NCI-H226 (cell line): ENCODE measurements at places on chromosomes 2 and 18.

DNA sequence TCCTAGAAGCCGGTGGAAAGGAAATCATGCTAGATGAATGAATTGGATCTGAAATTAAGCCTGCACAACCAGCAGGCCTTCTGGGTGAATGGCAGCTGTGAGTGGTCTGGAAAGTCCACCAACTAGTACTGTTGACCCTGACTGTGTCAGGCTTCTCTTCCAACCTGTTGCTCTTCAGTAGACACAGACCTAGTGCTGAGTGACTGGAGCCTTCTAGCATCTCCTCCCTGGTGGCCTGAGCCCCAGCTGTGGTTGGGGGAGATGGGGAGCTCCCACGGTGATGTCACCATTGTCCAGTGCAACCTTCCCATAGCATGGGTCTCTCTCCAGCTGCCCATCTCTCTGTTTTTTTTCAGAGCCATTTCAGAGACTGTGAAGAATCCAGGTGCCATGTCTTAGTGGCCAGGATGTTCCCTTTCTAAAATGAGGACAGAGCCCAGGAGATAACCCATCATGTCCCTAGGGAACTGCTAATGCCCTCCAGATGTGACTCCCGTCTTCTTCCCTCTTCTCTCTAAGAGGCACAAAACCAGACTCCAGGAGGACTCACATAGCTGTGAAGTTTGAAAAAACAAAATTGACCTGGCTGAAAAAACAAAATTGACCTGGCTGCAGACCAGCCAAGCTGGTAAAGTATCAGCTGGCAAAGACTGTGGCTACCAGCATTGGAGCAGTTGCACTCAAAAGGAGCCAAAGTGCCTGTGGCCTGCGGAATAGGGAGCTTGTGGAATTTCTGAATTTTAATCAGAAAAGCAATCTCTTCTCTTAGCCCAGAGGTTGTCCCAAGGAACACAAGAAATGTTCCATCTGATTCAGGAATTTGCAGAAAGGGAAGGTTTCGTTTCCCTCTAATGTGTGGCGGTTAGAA is 67.4 kb upstream of the RPL31 start:
- DNase-seq, result no peak

DNA sequence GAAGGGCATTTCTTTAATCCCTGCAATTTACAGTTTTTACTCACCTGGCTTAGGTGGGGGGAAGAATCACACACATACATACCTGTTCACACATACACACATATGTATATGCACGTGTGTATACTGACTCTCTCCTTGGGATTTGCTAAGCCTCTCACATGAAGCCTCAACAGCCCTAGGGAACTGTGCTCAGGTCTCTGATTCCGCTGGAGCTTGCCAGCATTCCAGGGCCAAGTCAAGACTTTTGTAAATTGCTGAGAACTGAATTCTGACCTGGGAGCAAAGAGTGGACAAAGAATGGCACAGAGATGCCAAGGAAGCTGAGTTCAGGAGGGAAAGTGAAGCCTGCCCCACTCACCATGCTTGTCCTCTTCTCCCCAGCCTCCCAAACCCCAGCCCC is 177.3 kb downstream of the TMEM247 start:
- no peak for DNase-seq

GRCh38 chr2:62727876-62728566 is 22.5 kb downstream of the EHBP1 start:
- DNase-seq, result no peak

GRCh38 chr2:200199005-200199404 is 107.5 kb upstream of the SPATS2L start:
- DNase-seq, result no peak

DNA sequence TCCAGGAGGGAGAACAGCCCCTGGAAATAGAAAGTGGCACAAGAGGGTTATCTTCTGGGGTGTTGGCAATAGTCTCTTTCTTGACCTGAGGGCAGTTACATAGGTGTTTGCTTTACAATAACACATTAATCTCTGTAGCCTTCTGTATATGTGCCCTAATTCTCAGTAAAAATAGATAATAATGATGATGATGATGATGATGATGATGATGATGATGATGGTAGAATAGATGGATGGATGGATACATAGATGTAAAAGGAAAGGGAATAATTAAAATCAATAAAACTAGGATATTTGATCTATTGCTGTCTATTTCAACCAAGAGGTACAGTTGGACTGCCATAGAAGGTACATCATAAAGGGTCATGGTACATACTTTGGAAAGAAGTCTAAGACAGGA is 177.7 kb upstream of the VWC2L start:
- DNase-seq, result no peak

GRCh38 chr2:239132786-239133185 is 268.0 kb downstream of the HDAC4 start:
- no peak for DNase-seq

GRCh38 chr2:43273529-43273928 is 47.1 kb upstream of the ZFP36L2 start:
- DNase-seq, result no peak

DNA sequence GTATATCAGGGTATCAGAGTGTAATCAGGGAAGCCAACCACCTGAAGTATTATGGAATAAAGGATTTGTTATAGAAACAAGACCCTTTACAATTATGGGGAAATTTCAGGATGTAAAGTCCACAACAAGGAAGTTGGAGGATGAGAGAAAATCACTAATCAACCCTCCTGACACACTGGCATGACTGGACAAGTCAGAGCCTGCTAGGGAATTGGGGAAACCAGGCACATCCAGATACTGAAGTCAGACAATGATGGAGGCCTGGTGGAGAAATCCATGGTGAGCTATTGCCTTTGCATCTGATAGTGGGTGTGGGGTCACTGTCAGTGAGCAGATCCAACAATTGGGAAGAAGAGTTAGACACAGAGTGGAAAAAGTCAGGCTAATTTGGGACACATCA is 158.8 kb upstream of the FBXO11 start:
- DNase-seq, result no peak

DNA sequence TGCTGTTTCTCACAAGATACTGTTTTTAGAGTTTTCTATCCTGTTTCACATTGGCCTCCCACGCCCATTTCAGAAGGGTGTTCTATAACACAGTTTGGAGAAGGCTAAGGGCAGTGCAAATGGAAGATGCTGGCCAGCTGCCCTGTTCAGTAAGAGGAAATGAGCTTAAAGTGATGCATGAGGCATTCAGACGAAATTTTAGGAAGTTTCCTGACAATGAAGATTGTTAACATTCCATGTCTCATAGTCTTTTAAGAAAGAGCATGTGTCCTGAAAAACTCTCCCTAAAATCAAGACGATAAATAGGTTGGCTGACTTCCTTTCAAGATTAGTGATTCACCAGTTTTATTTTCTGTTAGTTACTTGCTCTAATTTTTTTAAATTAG is 484.2 kb upstream of the NRP2 start:
- DNase-seq, result peak; percentile 44

DNA sequence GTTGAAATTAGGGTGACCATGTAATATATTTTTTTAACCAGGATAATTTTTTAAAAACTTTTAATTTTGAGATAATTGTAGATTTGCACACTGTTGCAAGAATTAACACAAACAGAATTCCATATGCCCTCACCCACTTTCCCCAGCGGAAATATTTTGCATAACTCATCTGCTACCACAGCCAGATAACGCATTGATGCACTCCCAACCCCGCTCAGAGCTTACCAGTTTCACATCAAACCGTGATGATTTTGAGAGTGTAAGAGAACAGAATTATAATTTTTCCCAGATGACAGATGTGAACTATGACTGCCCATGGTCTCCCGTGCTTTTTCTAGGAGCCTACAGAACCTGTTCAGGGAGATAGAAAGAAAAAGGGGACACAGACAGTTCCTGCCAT is 35.2 kb upstream of the LDLRAD4 start:
- DNase-seq, result no peak

GRCh38 chr18:61572084-61572655 is 238.9 kb downstream of the CDH20 start:
- DNase-seq, result no peak

GRCh38 chr2:97730245-97730644 is 16.9 kb downstream of the ZAP70 start:
- peak; percentile 62 for DNase-seq

- DNase-seq, result no peak
Measured at GRCh38 chr2:190379249-190379964, 28.7 kb upstream of the MFSD6 start.

- DNase-seq, result no peak
Measured at GRCh38 chr2:20637147-20637546, 13.8 kb downstream of the HS1BP3 start.

- no peak for DNase-seq
Measured at GRCh38 chr2:64675860-64676259, 22.1 kb upstream of the SERTAD2 start.

DNA sequence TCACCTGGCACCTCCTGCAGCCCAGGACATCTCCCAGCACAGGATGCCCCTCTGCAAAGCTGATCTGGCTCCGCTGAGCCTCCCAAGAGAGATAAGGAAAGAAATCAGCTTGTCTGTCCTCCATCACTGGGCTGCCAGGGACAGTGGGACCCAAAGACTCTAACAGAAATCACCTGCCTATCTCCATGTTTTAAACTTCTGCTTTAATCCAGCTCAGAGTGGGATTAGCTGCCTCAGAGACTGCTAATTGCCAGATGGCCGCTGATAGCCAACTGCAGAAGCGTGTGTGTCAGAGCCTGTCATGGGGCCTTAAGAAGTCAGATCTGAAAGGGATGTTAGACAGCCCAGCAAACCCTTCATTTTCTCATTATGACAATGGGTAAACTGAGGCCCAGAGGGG is 389.4 kb upstream of the KLHL29 start:
- DNase-seq, result no peak

GRCh38 chr2:240816584-240817495 is 3.2 kb downstream of the KIF1A start:
- DNase-seq, result no peak

GRCh38 chr2:110878150-110878549 is 145.8 kb downstream of the ACOXL start:
- DNase-seq, result no peak

- no peak for DNase-seq
Measured at GRCh38 chr2:104577143-104577542, 276.8 kb upstream of the POU3F3 start.

DNA sequence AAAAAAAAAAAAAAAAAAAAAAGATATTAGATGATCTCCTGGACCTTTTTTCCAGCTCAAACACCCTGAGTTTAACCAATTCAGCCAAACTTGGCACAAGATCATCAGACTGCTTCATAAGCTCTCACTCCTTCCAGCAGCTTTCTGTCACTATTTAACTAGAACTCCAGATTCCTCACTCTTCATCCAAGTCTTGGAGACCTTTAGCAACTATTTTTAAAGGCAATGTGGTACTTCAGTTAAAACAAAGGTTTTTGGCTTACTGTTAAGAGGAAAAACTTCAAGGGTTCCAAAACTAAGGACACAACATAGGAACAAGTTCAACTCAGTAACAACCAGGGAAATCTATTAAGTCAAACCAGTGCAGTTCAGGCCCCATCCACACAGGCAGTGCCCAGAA is 23.2 kb downstream of the LAMA1 start:
- no peak for DNase-seq

DNA sequence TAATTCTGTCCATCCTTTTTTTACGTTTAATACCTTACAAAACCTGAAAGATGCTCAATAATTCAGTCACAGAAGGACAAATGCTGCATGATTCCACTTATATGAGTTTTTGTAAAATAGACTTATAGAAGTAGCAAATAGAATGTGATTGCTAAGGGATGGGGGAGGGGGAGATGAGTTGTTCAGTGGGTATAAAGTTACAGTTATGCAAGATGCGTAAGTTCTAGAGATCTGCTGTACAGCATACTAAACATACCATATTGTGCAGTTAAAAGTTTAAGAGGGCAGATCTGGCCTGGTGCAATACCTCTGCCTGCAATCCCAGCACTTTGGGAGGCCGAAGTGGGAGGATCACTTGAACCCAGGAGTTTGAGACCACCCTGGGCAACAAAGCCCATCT is 78.8 kb downstream of the TET3 start:
- DNase-seq, result no peak

DNA sequence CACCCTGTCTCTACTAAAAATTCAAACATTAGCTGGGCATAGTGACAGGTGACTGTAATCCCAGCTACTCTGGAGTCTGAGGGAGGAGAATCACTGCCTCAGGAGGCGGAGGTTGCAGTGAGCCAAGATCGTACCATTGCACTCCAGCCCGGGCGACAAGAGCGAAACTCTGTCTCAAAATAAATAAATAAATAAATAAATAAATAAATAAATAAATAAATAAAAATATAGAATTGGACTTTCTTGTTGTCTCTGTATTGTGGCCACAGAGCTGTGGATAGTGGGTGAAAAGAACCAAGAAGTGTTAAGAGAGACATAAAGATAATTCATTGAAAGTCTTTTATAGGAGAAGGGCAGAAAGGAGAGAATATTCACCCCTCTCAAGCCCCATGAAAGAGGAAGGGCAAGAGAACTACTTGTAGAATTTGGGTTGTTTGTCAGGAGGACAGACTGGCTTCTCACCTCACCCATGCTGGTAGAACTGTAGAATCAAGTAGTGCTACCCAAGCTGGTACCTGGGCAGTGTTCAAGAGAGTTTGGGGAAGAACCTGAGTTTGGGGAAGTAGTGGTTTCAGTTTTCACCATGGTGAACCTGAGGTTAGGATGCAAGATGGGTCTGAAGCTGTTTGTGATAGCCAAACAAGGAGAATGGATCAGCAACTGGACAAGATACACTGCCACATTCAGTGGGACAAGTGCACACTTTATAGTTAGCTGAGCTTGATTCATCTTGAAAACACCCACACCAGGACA is 256.5 kb downstream of the CD226 start:
- no peak for DNase-seq

- DNase-seq, result no peak
Measured at GRCh38 chr18:21105936-21106335, 5.7 kb downstream of the ROCK1 start.

GRCh38 chr2:70161069-70161534 is 29.7 kb downstream of the C2orf42 start:
- no peak for DNase-seq

- no peak for DNase-seq
Measured at GRCh38 chr2:157501026-157501425, 57.1 kb upstream of the CYTIP start.
